ENCODE measurements at places on chromosomes 4 and X. TPM values are rescaled to one million over a fixed set of nuclear protein-coding genes. Genes with fewer than 3 reads are reported as not detected.

GRCh38 chrX:52923781-52924241 is 26.7 kb downstream of the FAM156B start:
- H3K27me3 ChIP-seq, result no peaks in the 10 kb centered on the region
- DNase-seq, result no peak
- H3K27ac ChIP-seq, result no peak overlapping the region
- H3K4me3 ChIP-seq, result no peak overlapping the region

Gene DKK2
- 1.6 TPM for polyA plus RNA-seq

Gene FGFR3
- 228 TPM for polyA plus RNA-seq

DNA sequence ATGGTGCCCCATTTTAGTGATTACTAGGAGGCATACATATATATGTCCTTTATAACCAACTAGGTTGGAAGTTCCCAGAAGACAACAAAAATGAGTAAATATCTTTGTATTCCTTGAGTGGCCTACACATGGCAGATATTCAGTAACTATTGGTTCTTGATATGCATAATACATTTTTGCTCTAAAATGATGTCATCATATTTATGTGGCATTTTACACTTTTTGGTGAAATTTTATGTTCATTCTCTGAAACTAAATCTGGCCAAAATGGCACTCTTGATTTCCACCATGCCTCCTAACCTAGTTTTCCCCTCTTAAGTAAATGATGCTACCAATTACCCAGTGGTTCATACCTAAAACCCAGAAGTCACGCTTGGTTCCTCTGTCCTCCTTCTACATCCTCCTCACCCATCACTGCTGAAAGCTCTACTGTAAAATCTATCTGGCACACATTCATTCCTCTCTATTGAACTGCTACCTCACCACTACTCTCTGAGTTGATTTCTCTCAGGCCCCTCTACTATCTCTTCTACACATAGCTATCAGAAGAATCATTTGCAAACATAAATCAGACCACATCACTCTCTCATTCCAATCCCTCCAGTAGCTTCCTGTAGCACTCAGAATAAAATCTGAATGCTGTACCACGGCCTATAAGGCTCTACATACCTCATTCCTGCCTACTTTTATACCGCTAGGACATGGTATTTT is 13.4 kb downstream of the SLC10A7 start:
- H3K4me1 ChIP-seq, result no peaks in the 10 kb centered on the region
- no peak overlapping the region for H3K4me3 ChIP-seq
- no peak for DNase-seq
- H3K27me3 ChIP-seq, result no peaks in the 10 kb centered on the region

DNA sequence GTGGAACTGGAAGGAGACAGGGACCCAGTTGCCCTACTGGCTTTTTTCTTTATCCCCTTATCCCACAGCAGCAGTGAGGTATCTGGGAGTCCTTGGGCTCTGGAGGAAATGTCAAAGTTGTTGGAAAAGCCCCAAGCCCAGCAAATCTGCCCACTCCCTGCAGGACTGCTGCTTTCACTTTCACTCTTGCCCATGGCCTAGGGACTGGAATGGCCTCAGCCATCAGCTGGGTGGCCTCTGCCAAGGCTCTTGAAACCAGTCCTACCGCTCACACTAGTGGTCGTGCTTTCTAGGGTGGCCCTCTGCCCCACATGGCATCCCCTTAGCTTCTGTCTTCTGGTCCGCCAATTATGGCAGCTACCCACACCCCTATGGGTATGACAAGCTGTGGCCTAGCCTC is 9.7 kb upstream of the RHOXF1 start:
- no peaks in the 10 kb centered on the region for H3K27me3 ChIP-seq
- H3K4me1 ChIP-seq, result no peaks in the 10 kb centered on the region
- no peak for DNase-seq

DNA sequence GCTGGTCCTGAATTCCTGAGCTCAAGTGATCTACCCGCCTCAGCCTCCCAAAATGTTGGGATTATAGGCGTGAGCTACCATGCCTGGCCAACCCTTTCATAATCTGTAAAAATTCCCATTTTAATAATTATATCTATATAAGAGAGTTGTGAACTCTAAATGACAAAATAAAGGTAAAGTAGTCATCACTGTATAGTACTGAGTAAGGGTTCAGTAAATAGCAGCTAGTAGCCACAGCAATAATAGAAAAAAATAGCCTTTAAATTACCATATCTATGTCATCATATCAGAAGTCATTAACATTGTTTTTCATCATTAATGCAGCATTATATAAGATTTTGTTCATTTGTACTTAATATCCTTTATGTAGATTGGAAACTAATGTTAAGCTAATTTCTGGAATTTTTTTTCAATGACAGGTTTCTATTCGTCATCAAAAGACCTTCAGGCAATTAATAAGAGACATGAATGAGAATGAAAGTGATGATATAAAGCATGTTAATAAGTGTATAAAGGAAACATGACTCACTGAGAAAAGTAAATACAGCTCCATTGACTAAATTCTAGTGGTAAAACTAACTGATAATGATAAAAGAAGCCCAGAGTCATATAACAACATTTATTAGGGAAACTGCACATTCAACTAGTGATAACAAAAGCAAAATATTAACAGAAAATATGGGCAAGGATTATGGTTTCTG is 85.9 kb upstream of the UGT8 start:
- H3K4me1 ChIP-seq, result peaks cover 13% of the 10 kb centered on the region
- no peaks in the 10 kb centered on the region for H3K27me3 ChIP-seq
- no peaks in the 10 kb centered on the region for H3K36me3 ChIP-seq
- DNase-seq, result peak; percentile 64
- H3K4me3 ChIP-seq, result no peak overlapping the region
- H3K27ac ChIP-seq, result no peak overlapping the region

- peak; percentile 12 for DNase-seq
- H3K36me3 ChIP-seq, result peaks cover 3% of the 10 kb centered on the region
- H3K27me3 ChIP-seq, result no peaks in the 10 kb centered on the region
- H3K4me3 ChIP-seq, result no peak overlapping the region
These were observed 575.1 kb downstream of the IL15 start for GRCh38 chr4:142211444-142211843.

Gene ACSL4
- polyA plus RNA-seq, result 14.7 TPM

- no peak overlapping the region for H3K4me3 ChIP-seq
- no peaks in the 10 kb centered on the region for H3K4me1 ChIP-seq
- peak overlapping the region; percentile 12 for H3K27ac ChIP-seq
- no peaks in the 10 kb centered on the region for H3K36me3 ChIP-seq
- H3K27me3 ChIP-seq, result no peaks in the 10 kb centered on the region
These were observed 64.9 kb upstream of the SCOC start for GRCh38 chr4:140308366-140309123.

- no peaks in the 10 kb centered on the region for H3K27me3 ChIP-seq
- H3K4me3 ChIP-seq, result no peak overlapping the region
- H3K36me3 ChIP-seq, result no peaks in the 10 kb centered on the region
- no peaks in the 10 kb centered on the region for H3K4me1 ChIP-seq
- DNase-seq, result no peak
These were observed 207.7 kb upstream of the PRPS2 start for GRCh38 chrX:12583543-12583942.

DNA sequence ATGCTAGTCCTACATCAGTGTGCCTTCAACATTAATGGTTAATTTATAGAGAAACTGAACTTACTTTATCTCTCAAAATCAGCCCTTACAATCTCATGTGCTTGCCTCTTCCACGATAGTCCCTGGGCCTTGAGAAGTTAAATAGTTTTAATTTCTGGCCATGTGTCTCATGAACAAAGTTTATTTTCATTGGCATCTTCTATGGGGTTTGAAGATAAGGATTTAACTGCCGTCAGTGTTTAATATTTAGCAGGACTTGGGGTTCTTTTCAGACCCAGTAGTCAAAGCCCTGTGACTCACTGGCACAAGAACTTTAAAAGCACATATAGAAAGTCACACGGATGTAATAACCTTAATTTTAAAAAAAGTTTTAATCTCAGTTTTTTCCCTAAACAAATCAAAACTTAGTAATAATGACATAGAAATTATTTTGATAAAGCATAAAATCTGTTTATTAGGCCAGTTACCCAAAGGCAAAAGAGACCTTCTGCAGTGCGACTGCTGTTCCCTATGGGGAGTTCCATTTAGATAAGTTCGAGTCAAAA is 10.1 kb upstream of the MPP1 start:
- H3K4me3 ChIP-seq, result no peak overlapping the region
- no peaks in the 10 kb centered on the region for H3K4me1 ChIP-seq
- DNase-seq, result peak; percentile 11
- H3K27ac ChIP-seq, result no peak overlapping the region
- no peaks in the 10 kb centered on the region for H3K36me3 ChIP-seq

DNA sequence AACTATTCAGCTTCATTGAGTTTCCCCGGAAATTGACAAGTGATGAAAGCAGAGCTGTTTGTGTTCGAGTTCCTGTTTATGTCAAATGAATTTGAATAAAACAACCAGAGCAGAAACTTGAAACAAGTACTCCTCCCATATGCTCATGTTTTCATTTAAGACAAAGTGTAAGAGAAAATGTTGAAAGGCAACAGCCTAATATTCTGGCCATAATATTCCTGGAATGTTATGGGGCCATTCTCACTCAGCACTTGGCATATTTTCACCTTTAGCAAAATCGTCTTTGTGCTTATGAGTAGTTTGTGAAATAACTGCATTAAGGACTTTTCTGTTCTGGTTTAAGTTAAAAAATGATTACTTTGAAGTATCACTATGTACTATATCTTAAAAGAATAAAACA is 276.0 kb upstream of the FAT1 start:
- H3K27me3 ChIP-seq, result no peaks in the 10 kb centered on the region
- no peaks in the 10 kb centered on the region for H3K36me3 ChIP-seq
- H3K27ac ChIP-seq, result no peak overlapping the region
- no peak for DNase-seq
- H3K4me3 ChIP-seq, result no peak overlapping the region
- no peaks in the 10 kb centered on the region for H3K4me1 ChIP-seq

DNA sequence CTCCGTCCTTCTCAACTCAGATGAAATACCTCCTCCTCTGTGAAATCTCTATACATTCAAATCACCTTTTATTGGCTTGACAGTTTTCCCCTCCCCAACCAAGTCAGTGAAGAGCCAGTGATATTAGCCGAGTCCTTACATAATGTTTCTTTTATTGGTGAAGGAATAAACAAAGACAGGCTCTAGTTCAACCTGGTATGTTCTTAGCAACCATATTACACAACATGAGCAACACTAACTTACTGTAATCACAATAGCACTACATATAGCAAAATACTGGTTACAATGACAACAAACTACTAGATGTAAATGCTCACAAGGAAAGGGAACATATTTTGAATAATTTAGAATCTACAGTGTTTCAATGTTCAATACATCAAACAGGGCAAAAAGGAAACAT is 19.9 kb downstream of the DHX15 start:
- H3K27ac ChIP-seq, result no peak overlapping the region
- H3K4me1 ChIP-seq, result no peaks in the 10 kb centered on the region
- no peak overlapping the region for H3K4me3 ChIP-seq

Gene PDZD4
- 10.5 TPM for polyA plus RNA-seq

Gene GABRG1
- 0.03 TPM for polyA plus RNA-seq

DNA sequence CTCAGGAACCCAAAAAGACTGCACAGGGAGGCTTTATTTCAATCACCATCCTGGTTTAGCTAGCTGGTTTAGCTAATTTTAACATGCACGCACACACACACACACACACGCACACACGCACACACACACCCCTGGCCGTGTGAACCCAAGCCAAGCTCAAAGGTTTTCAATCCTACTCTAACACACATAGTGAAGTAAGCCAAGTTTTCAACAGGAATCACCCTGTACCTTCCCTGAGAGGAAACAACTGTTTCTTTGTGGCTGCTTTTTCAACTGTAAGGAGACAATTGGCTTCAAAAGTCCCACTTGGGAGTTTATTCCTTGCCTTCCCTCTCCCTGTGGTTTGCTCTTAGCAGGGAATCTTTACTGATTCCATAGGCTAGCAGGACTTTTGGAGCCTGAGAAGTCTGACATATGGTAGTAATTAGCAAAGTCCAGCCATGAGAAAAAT is 98.9 kb upstream of the BMP3 start:
- H3K36me3 ChIP-seq, result no peaks in the 10 kb centered on the region
- no peaks in the 10 kb centered on the region for H3K4me1 ChIP-seq
- no peak overlapping the region for H3K4me3 ChIP-seq
- no peaks in the 10 kb centered on the region for H3K27me3 ChIP-seq
- H3K27ac ChIP-seq, result no peak overlapping the region

GRCh38 chr4:170040031-170040680 is 14.0 kb upstream of the MFAP3L start:
- H3K4me1 ChIP-seq, result no peaks in the 10 kb centered on the region
- H3K36me3 ChIP-seq, result no peaks in the 10 kb centered on the region
- no peak for DNase-seq
- no peaks in the 10 kb centered on the region for H3K27me3 ChIP-seq
- no peak overlapping the region for H3K4me3 ChIP-seq
- H3K27ac ChIP-seq, result no peak overlapping the region

Gene RTL9
- polyA plus RNA-seq, result 0.31 TPM

Gene CLDN22
- not detected for polyA plus RNA-seq

DNA sequence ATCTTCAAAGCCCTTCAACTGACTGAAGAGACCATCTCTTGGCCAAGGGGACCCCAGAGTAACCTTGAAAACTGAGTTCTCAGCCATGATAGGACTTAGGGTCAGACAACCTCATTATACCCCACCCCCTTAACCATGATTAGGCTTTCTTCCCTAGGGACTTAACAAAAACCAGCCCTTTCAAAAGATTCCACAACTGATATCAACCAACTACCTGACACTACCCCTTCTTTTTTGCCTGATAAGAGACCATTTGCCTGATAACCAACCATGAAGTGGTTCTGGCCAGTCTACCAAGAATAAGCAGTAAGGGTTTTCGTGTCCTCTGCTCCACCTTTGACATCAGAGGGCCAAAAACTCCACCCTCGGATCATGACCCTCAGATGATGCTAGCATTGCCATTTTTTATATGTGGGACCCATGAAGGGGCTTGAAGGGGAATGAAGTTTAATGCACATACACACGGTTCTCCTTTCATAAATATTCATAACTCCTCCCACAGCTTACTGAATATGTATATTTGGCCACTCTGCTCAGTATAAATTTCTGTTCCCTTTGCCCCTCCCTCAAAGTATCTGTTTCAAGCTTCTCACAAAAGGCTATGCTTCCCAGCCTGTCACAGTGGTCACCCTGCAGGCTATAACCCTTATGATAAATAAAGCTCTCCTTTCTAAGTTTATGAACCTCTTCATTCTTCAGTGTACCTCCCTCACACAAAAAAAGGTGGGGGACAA is 12.3 kb downstream of the TBCK start:
- H3K27ac ChIP-seq, result no peak overlapping the region
- H3K4me1 ChIP-seq, result no peaks in the 10 kb centered on the region
- no peak for DNase-seq
- peaks cover 28% of the 10 kb centered on the region for H3K36me3 ChIP-seq
- no peak overlapping the region for H3K4me3 ChIP-seq
- H3K27me3 ChIP-seq, result no peaks in the 10 kb centered on the region

GRCh38 chr4:184987493-184988031 is 30.7 kb upstream of the HELT start:
- H3K27me3 ChIP-seq, result peaks cover 8% of the 10 kb centered on the region
- no peak overlapping the region for H3K27ac ChIP-seq
- no peaks in the 10 kb centered on the region for H3K36me3 ChIP-seq
- no peak for DNase-seq

Measured in large intestine (tissue), 12 donors.